Retina (tissue), 1 donor: ENCODE measurements at places on chromosomes 12 and 14.

DNA sequence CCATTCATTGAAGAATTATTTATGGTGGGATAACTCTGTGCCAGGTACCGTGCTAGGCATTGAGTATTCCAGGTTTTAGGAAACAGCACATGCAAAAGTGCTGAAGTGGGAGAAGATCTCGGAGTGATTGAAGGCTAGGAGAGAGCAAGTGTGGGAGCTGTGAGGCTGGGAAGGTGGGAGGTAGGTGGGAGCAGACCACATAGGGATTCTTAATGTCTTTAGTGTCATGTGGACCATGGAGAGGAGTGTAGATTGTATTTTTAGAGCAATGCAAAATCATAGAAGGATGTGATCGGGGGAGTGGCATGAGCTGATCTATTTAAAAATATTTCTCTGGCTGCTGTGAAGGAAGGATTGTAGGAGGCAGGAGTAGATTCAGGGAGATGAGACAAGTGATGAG, 5.4 kb downstream of the PTPN11 start:
- no peak for DNase-seq

DNA sequence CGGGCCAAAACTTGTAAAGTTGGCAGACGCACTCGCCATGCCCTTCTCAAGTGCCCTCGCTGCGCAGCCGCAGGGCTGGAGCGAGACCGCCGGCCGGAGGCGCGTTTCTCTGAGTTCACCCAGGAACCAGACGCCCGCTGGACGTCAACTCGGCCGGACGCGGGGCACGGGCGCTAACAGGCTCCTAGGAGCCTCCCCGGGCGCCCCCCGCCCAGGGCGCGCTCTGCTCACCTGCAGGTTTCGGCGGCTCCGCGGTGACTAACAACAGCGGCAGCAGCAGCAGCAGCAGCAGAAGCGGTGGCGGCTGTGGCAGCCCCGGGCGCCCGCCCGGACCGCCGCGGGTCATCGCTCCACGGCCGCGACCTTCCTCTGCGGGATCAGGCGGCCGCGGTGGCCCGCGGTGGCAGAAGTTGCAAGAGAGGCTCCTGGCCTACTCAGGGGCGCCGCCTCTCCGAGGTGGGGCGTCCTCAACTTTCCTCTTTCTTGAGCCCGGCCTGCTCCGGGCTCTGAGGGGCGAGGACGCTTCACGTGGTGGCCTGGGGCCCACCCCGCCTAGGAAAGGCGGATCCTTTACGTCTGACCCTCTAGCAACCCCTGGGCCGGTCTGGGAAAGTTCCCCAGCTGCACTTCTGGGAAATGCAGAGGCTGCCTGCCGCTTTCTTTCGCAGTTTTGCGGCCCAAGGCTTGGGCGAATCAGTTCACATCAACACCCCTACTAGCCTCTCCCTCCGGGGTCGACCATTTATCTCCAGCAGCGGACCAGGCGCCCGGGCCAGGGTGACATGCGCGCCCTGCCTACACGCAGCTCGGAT, at the start of gene PLBD1:
TSS of gene PLBD1 (minus strand) at position 533 of the 812 bp plus-strand sequence. CDS start at position 346, 187 bp downstream.
- peak; percentile 91 for DNase-seq

GRCh38 chr12:51851413-51852124, 3.1 kb upstream of the FIGNL2 start:
- no peak for DNase-seq

DNA sequence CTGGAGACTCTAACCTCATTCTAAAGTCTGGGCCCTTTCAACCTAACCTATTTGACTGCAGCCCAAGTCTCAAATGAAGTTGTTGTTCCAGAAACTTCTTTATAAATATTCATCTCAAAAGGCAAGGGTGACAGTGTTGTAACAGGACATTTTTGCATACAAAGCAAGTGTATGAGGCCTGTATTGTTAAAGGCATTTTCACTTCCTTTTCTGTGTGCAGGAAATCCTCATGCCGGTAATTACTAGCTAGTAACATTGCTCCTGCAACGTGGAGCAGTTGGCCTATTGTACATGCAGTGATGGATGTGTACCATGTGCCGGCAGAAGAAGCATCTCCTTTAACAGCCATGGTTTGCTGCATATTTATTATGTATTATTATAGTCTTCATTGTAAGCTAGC, 156.5 kb upstream of the RMST start:
- no peak for DNase-seq

DNA sequence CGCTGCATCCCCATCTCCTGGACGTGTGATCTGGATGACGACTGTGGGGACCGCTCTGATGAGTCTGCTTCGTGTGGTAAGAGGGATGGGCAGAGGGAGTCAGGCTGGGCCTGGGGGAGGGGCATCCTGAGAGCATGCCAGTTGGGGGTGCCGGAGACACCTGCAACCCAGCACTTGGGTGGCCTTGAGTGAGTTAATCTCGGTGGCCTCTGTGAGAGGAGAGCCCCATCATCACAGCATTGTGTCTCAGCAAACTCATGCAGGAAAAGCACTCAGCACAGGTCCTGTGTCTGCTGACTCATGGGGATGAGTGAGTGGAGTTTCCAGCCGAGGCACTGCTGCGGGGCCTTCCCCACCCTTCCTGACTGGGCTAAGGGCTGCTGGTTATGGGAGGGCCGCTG, 19.6 kb upstream of the LRP1-AS start:
- DNase-seq: no peak

GRCh38 chr14:45990252-45990651, 661.3 kb downstream of the RPL10L start:
- DNase-seq: no peak

DNA sequence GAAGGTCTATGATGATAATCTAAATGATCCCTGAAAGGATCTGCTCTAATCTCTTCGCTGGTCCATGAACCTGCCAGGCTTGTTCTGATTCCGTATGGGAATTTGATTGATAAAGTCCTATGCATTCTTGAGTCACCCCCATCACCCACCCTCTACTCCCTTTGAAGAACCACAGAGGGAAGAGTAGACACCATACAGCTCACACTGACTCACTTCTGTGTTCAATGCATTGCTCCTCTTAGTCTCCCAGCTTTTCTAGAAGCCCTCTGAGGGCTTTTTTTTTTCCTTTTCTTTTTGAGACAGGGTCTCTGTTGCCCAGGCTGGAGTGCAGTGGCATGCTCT, 18.5 kb upstream of the GPRC5A start:
- DNase-seq: no peak

DNA sequence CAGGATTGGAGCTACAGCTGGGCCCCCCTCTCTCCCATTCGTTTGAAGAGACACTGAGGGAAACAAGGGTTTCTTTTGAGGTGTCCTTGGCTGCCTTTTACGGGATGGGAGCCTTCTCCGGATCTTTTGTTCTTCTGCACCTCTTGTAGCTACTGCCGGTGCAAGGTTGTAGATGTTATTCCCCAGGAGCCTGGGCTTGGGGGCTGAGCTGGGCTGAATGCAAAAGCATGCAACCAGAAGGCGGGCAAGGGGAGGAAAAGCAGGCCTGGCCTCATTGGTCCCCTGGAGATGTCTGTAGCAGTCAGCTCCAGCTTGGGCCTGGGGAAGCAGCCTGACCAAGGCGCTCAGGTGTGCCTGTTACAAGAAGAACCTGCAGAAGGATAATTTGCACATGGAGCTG, 110.3 kb downstream of the GCH1 start:
- no peak for DNase-seq

DNA sequence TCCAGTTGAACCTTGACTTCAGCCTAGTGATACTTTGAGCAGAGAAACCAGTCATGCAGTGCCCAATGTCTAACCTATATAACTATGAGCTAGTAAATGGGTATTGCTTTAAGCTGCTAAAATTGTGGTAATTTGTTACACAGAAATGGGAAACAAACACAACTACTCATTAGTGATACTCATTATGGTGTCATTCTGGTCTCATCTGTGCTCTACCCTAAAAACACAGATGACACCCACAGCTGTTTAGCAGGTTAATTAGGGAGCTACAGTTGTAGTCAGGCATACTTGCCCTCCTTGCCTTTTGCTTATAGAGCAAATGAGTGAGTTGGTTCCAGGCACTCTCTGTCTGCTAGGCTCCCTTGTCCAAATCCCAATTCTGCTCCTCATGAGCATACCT, 50.0 kb upstream of the ATF7IP start:
- no peak for DNase-seq

GRCh38 chr14:100692256-100692655, 34.4 kb upstream of the DLK1 start:
- no peak for DNase-seq

GRCh38 chr12:66449531-66449930, 147.2 kb downstream of the HELB start:
- DNase-seq: no peak

- no peak for DNase-seq
Observed at GRCh38 chr12:30458453-30458852, 237.2 kb downstream of the IPO8 start.

- DNase-seq: no peak
Observed at GRCh38 chr14:85234156-85235025, 295.6 kb upstream of the FLRT2 start.

DNA sequence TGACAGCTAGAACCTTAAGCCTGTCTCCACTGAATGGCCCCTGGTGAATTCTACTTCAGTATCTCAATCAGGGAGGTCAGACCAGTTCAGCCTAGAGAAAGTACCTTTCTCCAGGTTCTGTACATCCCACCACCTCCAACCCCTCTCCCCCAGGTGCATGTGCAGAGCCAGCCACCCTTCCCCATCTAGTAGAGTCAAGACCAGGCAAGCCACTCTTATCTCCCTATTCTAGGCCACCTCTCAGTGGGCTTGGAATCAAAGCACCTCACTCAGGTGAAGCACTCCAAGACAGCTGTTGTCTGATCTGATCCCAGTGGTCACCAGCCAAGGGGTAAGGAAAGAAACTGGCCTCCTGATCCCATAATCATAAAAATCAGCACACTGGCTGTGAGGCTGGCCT, 340.9 kb downstream of the BCL11B start:
- DNase-seq: no peak

- DNase-seq: no peak
Observed at GRCh38 chr12:13250416-13250815, 53.9 kb downstream of the EMP1 start.

DNA sequence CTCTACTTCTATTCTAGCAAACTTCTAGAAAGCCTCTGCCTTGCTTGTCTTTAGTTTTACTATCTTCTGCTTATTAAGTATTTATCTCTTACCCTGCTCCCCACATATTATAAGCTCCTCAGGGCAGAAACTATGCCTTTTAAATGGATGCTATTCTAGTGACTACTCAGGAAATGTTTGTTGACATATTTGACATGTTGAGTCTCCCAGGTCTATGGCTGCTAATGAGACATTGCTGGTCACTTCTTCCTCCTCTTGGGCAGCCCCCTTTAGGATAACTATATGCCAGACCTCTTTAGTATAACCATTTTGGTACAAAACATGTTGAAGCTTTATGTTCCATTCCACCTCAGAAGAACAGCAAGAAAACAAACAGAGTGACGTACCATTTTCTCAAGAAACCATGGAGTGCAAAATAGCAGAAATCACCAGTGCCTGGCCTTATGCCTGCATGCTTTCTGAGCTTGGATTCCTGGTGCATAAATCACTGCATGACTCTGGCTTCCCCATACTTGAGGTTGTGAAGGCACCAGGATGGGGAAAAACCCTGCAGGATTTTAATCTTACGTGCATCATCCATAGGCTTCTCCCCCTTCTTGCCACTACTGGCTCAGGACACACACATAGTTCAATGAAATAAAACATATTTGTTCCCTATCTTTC, 202.6 kb downstream of the TMX1 start:
- DNase-seq: no peak

DNA sequence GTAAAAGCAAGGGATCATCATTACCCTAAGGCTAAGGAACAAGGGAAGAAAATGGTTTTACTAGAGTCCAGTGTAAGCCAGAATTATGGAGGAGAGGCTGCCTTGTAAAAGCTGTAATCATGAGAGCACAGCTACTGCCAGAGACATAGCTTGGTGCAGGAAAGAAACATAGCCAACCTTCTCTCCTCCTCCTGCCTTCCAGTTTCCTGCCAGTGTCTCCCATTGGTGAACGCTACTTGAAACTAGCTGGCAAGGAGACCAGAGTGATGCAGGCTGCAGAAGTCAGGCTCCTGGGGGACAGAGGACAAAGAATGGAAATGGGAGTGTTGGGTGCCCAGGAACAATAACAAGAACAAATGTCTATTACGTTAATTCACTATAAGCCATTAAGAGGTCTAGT, 158.5 kb downstream of the NELL2 start:
- DNase-seq: no peak

DNA sequence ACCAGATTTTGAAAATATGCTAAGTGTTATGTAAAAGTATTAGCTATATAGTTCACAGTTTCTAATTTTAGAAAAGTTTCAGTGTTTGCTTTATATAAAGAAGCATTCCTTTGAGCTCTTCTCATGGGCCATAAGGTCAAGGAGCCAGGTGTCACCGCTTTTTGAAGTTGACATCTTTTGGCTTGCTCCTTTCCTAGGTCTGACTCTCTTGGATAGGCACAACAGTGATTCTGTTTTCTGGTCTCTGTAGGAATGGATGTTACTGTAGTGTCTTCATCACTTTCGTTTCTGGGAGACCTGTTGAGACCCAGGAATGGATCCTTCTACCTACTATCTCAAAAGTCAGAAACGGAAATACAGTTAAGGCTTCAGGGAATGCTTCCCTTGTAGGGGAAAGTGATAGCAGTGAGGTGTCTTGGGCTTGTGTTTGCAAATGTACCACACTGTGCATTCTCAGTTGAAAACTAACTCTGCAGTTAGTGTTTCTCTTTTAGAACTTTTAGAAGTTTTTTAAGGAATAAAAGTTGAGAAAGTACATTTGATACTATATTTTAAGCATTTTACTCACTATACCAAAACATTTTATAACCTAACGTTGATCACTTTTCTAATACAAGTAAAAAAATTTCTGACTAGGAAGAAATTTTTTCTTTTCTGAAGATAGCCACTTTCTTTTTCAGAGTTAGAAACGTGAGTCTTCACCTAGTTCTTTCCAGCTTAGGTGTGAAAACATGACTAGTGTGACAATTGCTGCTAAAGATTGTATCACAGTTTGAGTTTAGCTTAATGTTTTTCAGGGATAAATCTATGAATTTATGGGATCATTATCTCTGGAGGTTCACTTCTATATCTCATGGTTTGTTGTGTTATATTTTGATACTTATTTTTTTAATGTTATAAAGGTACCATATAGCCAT, 20.8 kb downstream of the VRK1 start:
- DNase-seq: no peak

DNA sequence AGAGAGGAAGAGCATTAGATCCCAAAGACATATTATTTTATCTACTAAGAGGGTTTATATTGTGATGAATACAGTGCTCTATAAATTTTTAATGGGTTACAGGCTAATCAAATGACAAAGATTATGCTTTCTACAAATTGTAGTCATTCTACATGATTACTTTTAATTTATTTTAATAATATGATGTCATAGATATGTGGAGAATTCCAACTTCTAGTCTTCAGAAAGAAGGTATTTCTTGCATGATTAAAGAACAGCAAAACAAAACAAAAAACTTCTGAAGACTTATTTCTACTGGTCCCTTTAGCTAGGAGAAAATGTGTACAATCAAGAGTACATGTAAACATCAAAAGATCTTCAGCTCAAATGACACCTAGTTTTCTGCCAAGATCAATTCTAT, 71.5 kb upstream of the FOXG1 start:
- no peak for DNase-seq

- DNase-seq: no peak
Observed at GRCh38 chr12:42097971-42098370, 46.7 kb downstream of the GXYLT1 start.

- no peak for DNase-seq
Observed at GRCh38 chr12:105562199-105562971, 231.9 kb downstream of the C12orf75 start.

- DNase-seq: no peak
Observed at GRCh38 chr14:54502602-54503001, 7.1 kb upstream of the CGRRF1 start.
